Inflammatory macrophage (primary cell): ENCODE measurements at places on chromosomes 1 and 21.
A peak's percentile ranks its signal among the peaks of the same experiment; 100 is the strongest.

- no peak for DNase-seq
Observed at GRCh38 chr1:173477286-173478093, at the start of gene PRDX6. Gene PRDX6, plus strand, starts transcription at chr1:173477335. Its CDS starts 63 bp downstream, at chr1:173477398.

DNA sequence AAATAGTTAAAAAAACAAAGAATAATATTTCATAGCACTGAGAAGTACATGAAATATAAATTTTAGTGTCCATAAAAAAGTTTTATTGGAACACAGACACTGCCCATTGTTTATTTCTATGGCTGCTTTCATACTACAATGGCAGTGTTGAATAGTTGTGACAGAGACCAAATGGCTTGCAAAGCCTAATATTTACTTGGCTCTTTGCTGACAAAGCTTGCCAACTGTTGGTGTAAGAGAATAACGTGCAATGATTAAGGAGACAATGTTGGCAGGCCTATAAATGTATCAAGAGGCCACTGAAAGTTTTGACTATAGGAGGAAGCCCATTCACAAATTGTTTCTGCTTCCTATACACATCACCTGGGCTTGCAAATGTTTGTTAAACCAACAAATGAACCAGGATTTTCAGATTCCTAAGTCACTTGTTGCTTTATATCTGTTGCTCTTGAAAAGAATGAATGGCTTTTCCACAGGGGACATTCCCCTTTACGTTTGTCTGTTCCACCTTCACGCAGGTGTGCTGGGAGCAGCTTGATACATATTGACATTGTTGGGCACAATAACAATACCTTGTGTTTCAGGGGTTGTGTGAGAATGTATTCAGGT, 5.5 kb upstream of the ST6GALNAC3 start:
- DNase-seq, result no peak

GRCh38 chr1:43184995-43185394, 12.9 kb downstream of the CFAP57 start:
- no peak for DNase-seq

DNA sequence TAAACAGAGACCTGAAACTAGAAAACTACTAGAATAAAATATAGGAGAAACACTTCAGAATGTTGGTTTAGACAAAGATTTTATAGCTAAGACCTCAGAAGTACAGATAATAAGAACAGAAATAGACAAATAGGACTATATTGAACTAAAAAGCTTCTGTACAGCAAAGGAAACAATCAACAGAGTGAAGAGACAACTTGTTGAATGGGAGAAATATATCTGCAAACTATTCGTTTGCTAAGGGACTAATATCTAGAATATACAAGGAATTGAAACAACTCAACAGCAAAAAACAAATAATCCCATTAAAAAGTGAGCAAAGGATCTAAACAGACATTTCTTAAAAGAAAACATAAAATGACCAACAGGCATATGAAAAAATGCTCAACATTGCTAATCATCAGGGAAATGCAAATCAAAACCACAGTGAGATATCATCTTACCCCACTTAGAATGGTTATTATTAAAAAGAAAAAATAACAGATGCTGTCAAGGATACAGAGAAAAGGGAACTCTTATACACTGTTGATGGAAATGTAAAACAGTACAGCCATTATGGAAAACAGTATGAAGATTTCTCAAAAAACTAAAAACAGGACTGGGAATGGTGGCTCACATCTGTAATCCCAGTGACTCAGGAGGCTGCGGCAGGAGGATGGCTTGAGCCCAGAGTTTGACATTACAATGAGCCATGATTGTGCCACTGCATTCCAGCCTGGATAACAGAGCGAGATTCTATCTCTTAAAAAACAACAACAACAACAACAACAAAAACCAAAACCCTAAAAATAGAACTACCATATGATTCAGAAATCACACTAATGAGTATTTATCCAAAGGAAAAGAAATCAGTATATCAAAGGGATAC, 37.3 kb upstream of the ZSWIM5 start:
- no peak for DNase-seq

- DNase-seq, result no peak
Observed at GRCh38 chr1:189958756-189959155, 518.9 kb downstream of the BRINP3 start.

- peak; percentile 40 for DNase-seq
Observed at GRCh38 chr1:156961709-156962108, 41.3 kb downstream of the LRRC71 start.

GRCh38 chr21:42975886-42976608, 1.7 kb downstream of the PKNOX1 start:
- no peak for DNase-seq

DNA sequence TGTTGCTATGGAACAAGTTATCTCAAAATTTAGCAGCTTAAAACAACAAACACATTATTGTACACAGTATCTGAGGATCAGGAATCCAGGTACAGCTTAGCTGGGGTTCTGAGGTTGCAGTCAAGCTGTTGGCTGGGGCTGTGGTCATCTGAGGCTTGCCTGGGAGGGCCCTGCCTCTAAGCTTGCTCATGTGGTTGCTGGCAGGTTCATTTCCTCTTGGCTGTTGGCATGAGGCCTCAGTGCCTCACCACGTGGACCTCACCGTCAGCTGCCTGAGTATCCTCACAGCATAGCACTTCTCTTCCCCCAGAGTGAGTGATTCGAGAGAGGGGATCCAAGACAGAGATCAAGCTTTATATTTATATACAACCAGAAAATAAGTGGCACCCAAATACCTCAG, 18.6 kb downstream of the NTPCR start:
- peak; percentile 50 for DNase-seq

DNA sequence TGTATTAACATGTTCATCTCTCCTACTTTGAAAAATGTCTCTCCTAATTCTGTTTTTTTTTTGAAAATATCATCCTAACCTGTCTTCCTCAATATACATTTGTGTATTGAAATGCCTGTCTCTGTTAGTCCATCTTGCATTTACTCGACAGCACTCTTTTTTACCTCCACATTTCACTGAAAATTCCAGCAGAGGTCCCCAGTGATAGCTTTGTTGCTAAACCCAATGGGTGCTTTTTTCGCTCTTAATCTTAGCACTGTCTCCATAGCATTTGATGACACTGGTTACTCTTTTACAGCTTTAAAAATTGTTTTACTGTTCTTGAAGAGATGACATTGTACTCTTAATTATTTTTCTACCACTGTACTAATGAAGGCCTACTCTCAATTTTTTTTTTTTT, 10.8 kb downstream of the OSBPL9 start:
- DNase-seq, result peak; percentile 44

- no peak for DNase-seq
Observed at GRCh38 chr1:201633297-201633696, 94.4 kb downstream of the NAV1 start.

DNA sequence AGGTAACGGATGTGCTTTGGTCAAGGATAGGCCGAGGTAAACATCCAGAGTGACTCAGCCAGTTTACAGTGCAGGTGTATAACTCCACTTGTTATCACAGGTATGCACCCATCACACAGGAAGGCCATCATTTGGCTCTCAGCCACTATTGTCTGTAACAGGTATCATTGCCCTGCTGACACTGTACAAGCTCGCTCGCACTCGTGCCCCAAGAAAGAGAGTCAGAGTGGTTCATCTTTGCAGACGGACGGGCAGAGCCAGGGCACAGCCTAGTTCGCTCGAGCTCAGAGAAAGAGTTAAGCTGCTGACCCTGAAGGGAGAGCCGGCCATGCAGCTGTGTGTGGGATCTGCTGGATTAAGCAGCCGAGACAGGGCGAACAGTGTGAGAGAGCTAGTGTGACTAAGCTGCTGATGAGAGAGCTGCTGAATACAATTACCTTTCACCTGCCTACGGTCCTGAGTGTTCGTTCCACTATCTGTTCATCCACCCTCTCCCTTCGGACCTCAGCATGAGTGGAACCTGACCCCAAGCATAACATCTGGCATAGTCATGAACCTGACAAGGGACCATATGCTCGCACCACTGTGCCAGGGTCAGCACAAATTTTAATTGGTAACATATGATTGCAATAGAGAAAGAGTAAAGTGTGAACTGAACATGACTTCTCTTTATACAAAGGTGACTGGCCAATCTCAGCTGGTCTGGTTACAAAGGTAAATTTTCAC, 27.0 kb upstream of the LYPD8 start:
- no peak for DNase-seq

GRCh38 chr1:117698398-117699160, 92.7 kb downstream of the TENT5C start:
- DNase-seq, result peak; percentile 8

DNA sequence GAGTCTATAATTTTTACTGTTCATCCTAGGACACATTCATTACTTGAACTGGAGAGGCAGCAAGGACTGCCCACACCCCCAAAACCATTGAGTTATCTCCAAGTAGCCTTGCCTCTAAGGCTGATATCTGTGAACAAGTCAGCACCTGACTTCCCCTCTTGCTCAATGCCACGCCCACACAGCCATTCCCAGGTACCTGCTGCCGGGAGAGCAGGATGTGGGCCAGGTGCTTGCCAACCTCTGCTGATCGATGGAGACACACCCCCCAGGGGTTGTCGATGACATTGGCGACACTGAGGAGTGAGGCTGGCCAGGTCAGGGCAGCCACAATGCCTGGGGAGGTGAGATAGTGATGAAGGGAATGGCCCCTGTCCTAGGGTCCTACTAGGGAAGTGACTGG, 60.1 kb downstream of the TMCO4 start:
- no peak for DNase-seq

GRCh38 chr1:211932933-211933254, 102.3 kb upstream of the LPGAT1 start:
- peak; percentile 34 for DNase-seq

DNA sequence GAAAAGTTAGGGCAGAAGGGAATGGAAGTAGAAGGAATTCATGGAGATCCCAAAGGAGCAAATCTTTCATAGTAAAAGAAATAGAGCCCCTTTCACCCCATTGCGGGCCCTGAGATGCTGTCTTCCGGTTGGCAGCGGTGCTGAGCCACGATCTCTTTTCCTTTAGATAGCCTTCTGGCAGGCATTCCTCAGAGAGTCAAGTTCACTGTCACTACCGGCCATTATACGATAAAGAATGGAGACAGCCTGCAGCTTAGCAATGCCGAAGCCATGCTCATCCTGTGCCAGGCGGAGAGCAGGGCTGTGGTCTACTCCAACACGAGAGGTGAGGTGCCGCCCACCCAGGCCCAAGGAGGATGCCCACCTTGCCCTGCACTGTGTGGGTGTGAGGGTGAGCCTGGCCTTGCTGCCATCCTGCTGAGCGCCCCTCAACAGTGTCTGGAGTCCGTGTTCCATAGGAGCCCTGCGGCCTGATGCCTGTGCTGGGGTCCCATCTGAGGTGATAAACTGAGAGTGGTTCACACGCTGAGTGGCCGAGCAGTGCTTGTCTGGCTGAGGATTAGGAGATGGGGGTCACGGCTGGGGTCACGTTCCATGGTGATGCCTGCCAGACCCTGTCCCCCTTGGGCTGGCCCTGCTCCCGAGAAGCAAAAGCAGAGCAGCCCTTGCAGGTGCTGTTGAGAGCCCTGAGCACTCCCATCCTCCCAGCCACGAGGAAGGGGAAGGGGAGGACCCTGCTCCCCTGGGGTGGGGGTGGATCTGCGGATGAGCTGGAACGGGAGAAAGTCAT, 20.4 kb upstream of the PWP2 start:
- DNase-seq, result no peak

- DNase-seq, result peak; percentile 84
Observed at GRCh38 chr1:154179946-154180687, 11.8 kb downstream of the TPM3 start.

DNA sequence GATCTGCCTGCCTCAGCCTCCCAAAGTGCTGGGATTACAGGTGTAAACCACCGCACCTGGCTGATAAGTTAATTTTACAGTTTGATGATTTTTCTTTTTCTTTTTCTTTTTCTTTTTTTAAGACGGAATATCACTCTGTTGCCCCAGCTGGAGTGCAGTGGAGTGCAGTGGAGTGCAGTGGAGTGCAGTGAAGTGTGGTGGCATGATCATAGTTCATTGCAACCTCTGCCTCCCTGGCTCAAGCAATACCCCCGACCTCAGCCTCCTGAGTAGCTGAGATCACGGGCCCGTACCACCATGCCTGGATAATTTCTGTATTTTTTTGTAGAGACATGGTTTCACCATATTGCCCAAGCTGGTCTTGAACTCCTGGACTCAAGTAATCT, 84.4 kb upstream of the CXADR start:
- DNase-seq, result no peak

GRCh38 chr1:77514921-77515776, 167.3 kb downstream of the ZZZ3 start:
- no peak for DNase-seq

- DNase-seq, result no peak
Observed at GRCh38 chr1:10785728-10786638, 10.5 kb downstream of the CASZ1 start.

DNA sequence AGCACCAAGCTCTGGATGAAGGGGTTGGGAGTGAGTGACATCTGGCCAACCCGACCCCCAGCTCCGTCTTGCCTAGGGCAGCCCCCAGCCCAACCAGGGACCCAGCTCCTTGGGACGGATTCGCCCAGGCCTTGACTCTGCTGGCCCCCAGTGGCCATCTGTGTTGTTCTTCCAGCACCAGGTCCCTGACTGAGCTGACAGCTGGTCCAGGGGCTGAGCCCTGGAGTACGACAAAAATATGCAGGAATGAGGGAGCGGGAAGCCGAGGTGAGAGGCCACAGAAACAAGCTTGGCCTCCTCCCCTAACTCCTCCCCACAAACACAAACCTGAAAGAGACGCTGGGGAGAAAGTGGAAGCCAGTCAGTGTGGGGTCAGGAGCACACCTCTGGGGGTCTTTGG, 55.0 kb upstream of the PAX7 start:
- no peak for DNase-seq
